Stimulated activated CD8-positive, alpha-beta memory T cell treated with anti-CD3 and anti-CD28 coated beads, Interleukin-15, amount 100 ng/mL, for 48 hours (primary cell): ENCODE measurements at places on chromosomes 7 and 10.

- no peak for DNase-seq
Measured at GRCh38 chr7:71350680-71351079, 218.7 kb downstream of the GALNT17 start.

DNA sequence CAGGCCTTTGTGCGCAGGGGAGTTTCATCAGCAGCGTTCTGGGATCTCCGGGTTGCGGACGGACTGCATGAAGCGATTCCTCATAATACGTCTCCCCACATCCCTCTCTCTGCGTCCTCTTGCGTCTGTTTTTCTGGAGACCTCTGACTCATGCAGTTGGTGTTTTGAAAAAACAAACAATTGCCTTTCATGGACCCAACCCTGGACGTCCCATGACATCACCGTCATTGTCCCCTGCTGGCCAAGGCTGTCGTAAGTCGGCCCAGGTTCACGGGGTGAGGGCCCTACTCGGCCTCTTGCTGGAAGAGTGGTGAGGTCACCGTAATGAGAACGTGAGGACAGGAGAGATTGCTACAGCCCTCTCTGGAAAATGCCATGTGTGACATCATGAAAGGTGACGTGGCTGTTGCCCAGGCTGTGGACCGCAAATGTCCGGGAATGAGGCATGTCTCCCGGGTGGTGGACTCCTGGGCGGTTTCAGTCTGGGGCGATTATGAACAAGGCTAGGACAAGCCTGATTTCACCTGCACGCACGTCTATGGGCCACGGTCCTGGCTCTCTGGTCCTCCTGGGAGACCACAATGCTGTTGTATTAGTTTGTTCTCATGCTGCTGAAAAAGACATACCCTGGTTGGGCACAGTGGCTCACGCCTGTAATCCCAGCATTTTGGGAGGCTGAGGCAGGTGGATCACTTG is 9.8 kb upstream of the MAFK start:
- no peak for DNase-seq

- no peak for DNase-seq
Measured at GRCh38 chr10:561721-562120, 127.7 kb downstream of the DIP2C start.

GRCh38 chr10:130372222-130372621 is 236.0 kb downstream of the GLRX3 start:
- DNase-seq, result no peak

DNA sequence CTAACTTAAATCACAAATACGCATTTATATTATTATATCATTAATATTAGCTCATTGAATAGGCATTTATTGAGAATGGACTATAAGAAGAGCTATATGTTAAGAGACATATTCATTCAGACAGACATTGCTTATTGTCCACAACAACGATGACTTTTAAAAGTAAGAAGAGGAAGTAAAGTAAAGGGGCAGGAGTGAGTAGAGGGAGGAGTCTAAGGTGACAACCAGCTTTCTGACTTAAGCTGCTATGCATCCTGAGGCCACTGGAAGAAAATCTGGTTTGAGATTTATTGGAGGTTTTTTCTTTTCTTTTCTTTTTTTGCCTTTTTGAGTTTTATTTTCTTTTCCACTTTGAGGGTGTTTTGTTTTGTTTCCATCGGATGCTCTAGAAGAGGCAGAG is 723.5 kb downstream of the GRM8 start:
- no peak for DNase-seq

DNA sequence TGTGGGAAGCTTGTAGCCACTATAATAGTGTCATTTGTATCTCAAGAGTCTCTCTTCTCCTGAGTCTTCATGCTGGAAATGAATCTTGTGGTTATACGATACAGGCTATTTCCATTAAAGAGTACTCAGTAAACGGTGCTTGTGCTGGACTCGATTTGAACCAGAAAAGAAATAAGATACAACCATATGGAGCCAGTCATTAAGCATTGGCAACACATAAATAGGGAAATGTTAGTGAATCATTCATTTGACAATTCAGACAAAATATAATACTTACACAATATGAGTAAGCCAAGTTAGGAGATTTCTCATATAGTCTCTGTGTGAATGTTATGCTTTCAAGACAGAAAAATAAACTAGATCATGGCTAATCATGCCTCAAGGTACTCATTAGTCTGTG is 356.8 kb downstream of the PLXDC2 start:
- DNase-seq, result no peak

DNA sequence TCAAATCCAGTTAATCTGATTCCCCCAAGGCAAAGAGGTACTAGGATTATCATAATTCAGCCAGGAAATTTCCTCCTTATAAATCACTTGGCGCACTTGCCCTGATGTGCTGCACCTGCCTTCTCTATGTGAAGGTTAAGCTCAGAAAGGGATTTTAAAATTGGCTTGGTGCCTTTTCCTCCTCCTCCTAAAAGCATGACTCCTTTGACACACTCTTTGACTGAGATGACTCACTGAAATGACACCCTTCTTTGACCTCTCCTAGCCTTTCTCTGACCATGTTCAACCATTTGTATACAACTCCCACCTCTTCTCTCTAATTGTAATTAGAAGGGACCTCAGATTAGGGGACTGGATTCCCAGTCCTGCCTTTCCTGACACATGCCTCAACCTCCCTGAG is 46.5 kb downstream of the ABLIM1 start:
- no peak for DNase-seq

GRCh38 chr7:128781126-128781525 is 5.5 kb upstream of the OPN1SW start:
- DNase-seq, result no peak

DNA sequence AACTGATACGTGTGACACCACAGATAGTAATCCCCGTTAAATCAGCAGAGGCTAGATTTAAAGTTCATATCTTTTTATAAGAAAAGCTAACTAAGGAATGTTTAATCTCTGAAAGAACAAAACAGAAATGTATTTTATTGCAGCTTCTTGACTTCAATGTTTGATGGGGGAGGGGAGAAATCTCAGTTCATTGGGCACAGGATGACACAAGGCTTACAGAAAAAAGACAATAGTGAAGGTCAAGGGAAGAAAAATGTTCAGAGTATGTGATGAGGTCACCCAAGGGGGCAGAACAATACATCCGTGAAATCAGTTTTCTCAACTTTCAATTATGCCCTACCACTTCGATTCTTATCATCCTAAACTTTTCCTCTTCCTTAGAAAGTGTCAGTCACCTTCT is 102.9 kb downstream of the ELAPOR2 start:
- DNase-seq, result no peak

DNA sequence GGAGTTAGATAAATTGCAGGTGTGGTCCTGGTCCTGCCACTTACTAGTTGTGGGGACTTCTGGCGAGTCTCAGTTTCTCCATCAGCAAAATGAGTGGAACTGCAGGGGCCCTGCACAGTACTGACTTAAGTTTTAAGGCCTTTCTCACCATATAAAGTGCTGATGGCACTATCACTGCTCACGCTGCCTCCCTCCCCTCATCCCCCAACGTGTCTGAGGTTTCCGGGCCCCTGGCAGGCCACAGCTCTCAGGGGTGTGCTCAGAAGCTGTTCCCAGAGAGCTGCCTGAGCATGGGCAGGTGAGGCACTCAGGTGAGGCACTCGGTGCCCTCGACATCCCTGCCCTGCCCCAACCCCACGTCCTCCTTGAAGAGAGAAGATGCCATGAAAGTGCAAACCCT is 74.2 kb downstream of the VOPP1 start:
- DNase-seq, result no peak

GRCh38 chr10:22455068-22455857 is 110.0 kb downstream of the SPAG6 start:
- DNase-seq, result no peak

- DNase-seq, result no peak
Measured at GRCh38 chr7:142787783-142788182, 17.0 kb downstream of the PRSS2 start.

GRCh38 chr10:6254201-6254600 is 51.5 kb downstream of the PFKFB3 start:
- DNase-seq, result no peak

GRCh38 chr7:94512735-94513564 is 3.3 kb downstream of the CASD1 start:
- no peak for DNase-seq

- no peak for DNase-seq
Measured at GRCh38 chr10:14660831-14661230, 113.9 kb downstream of the FAM107B start.

- DNase-seq, result no peak
Measured at GRCh38 chr7:38211486-38211885, 33.4 kb downstream of the STARD3NL start.

GRCh38 chr10:61618388-61618961 is 44.3 kb upstream of the CABCOCO1 start:
- no peak for DNase-seq

DNA sequence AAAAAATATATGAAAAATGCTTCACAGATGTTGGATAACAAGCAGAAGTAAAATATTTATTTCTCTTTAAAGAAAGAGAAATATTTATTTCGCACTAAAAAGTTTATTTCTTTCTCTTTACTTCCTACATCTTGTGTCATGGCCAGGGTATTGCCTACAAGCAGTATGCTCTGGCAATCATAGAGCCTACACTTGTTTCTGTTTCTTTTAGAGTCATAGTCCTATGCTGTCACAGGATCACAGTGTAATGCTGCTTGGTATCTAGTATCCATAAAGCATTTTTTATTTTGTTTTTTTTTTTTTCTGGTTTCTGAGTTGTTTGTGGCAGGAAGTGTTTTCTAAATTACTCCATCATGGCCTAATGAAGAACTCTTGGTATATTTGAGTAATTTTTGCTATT is 116.0 kb downstream of the ATRNL1 start:
- DNase-seq, result no peak

DNA sequence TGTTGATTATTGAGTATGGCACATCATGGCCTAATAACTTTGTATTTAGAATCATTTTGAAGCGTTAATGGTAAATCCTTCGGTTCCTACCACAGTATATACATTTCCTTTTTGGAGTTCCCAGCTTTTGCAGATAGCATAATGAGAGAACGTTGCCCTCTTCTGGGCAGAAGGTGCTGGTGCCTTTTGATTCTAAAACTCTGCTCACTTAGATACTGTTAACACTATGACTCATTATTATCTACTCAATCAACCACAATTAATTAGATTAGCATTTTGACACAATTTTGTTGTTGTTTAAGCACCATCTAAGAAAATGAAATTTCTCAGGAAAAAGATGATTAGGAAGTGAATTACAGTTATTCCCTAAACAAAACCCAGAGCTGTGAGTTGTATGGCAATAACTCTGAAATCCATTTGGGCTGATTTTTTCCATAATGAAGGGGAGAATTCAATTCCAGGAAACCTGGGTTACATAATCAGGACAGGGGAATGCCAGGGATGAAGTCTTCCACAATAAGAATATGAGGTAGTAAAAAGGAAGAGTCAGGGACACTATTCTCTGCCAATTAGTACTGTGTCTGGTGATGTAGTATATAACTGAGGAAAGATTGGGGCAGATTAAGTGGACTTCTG is 11.5 kb upstream of the DLD start:
- DNase-seq, result no peak

DNA sequence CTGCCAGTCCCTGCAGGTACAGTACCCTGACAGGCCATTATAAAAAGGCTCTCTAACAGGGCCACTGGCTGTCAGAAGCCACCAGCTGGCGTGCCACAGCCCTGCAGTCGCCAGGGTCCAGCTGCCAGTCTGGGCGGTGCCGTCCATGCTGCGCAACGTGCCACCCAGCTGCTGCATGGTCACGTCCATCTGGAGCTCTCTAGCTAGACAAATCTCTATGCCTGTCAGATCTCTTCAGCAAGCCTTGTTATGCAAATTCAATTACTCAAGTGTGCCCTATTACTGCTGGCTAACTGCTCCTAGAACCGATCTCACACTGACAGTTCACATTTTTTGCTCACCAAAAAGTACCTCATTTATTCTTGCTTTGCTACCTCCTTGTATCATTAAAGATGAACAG is 75.9 kb downstream of the HIBADH start:
- DNase-seq, result no peak

DNA sequence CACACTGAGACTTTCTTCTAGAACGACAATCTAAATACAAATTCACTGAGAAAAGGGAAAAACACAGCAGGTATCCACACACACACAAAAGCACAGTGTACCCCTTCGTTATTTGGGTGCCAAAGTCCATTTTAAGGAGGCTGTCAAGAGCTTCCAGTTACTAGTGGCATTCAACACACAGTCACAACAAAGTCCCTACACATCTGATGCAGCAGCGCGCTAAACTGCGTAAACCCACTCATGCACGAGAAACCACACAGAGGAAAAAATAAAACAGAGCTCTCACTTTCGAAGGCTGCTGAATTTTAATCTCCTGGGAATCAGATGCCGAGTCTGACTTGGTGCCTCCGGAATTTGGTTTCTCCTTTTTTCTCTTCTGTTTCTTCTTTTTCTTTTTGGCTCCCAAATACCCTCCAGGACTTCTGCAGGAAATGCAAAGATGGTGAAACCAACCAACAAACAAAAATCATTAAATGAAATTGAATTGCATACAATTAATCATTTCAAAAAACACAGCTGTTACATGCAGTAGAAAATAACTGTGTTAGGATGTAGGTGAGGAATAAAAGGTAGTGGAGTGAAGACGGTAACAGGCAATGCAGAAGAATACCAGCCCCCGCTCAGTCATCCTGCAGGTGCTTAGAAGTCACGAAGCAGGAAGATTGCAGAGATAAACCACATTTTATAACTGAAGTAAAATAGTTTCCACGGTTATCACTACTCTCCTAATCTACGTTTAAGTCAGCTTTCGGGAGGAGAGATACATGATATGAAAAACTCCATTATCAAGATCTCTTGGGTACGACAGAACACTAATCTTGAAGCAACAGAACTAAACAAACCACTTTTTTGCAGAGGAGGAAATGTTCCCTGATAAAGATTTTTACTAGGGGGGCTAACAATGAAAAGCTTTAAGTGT is 27.1 kb downstream of the NMT2 start:
- DNase-seq, result no peak

DNA sequence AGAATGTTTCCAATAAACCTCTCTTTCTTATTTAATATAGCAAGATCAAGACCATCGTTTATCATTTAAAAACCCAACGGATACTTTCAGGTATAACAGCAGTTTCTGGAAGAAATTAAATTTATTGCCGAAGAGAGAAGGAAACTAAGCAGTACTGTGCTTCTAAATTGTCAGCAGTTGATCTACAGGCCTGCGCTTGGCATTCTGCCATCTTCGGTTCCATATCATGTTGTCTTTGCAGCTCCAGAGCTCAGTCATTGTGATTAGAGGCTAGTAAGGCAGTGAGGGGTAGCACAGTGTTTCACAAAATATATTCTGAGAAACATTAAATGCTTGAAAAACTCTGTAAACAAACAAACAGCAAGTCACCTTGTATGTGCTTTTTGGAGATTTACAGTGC is 301.3 kb downstream of the REEP3 start:
- no peak for DNase-seq

- no peak for DNase-seq
Measured at GRCh38 chr7:113768387-113768786, 150.4 kb downstream of the PPP1R3A start.

DNA sequence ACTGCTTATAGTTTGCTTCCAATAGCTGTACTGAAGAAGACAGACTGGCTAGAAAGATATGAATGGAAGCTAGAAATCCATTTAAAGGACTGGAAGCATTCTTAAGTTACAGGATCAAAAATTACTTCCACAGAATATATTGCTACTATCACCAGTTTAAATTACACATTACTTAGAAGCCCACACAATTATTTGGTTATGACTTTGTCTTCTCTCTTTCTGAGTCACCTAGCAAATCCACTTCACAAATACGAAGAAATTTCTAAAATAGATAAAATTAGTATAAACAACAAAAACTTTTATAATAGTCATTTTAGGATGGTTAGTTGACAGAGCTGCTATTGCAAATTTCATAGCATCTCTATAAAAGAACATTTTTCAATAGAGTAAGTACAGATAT is 108.1 kb downstream of the SNX13 start:
- no peak for DNase-seq

- no peak for DNase-seq
Measured at GRCh38 chr7:148787571-148788295, 89.0 kb downstream of the CUL1 start.
